ENCODE measurements at places on chromosomes 4 and X.

DNA sequence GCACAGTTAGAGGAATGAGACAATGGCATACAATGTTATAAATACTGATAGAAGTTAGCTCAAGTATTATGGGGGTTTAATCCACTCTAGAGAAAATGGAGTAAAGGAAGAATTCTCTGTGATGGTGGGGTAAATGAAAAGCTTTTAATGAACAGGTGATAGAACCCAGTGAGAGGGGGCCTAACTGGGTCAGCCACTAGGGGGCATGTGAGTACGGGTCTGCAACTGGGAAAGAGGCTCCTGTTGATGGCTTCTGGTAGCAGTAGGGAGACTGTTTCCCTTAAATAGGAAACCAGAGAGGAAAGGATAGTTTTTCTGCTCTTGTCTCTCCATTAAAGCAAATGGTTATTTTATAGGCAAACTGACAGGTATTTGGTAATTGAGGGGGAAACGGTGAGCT is 132.8 kb upstream of the GPR101 start:
- no peak for DNase-seq

GRCh38 chr4:171793723-171794122 is 19.5 kb upstream of the GALNTL6 start:
- DNase-seq = no peak

DNA sequence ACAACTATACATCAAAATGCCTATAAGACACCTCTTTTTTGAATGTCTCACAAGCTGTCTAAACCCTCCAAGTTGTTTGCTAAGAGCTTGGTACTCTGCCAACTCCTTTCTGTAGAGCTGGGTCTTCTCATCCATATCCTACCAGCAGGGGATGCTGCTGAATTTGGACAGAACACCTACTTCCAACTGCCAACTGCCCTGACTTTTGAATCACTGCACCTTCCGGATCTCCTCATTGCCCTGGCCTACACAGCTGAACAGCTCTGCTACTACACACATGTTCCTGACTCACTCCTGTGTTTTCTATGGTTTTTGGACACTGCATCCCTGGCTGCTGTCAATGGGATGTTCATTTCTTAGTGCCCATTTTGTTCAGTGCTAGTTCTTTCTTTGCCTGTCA is 18.7 kb downstream of the FAM184B start:
- DNase-seq = no peak

DNA sequence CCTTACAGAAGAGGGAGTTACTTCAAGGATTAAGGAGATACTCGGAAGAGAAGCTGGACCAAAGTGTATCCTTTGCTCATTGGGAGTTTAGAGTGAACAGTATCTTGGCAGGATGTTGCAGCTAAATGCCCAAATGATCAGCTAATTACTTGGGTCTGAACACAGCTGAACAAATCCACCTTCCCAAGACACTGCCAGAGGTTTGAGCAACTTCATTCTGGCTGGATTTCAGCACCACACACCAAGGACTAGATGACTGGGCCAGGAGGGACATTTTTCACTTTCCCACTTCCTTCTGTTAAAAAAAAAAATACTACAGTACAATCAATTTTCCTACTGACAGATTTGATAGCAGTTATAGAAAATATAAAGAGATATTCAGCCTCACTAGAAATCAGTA is 324.6 kb downstream of the MID1IP1 start:
- DNase-seq = no peak

GRCh38 chr4:81217779-81218178 is 2.8 kb upstream of the PRKG2 start:
- DNase-seq = no peak

DNA sequence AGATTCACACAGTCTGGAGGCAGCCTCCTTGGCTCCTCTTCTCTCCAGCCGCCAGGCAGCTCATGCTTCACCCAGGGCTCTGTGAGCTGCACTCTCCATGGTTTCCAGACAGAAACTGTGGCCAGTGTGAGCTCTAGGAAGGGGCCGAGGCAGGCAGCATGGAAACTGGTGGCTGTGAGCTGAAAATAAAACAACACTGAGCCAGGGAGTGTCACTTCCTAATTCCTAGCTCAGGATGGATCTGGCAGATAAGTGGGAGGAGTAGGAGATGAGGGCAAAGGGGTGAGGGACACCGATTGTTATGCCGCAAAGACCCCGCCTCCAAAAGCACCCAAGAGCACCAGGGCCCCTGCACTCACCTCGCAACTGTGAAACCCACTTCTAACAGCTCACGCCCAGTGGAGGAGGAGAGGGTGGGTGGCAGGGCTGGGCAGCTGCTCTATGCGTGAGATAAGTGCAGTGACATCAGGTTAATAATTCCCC is 69.8 kb downstream of the FHDC1 start:
- no peak for DNase-seq

DNA sequence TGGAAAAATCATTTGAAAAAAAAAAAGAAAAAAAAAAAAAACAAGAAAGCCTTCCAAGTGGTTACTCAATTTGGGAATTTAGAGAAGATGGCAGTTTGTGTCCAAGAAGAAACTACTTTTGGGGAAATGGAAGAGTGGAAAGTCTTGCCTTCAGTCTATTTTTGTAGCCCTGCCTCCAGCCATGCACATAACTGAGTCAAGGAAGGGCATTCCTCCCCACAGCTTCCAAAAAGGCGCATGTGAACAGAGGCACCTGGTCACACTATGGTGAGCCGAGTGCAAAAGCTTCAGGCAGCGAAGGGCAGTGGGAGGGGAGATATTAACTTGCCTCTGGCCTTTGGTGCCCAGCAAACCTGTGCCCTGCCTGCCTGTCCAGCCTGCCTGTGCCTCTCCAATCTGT is 163.7 kb downstream of the SMIM20 start:
- DNase-seq = no peak

- DNase-seq = no peak
These were observed 84.1 kb upstream of the GK2 start for GRCh38 chr4:79492148-79492547.

DNA sequence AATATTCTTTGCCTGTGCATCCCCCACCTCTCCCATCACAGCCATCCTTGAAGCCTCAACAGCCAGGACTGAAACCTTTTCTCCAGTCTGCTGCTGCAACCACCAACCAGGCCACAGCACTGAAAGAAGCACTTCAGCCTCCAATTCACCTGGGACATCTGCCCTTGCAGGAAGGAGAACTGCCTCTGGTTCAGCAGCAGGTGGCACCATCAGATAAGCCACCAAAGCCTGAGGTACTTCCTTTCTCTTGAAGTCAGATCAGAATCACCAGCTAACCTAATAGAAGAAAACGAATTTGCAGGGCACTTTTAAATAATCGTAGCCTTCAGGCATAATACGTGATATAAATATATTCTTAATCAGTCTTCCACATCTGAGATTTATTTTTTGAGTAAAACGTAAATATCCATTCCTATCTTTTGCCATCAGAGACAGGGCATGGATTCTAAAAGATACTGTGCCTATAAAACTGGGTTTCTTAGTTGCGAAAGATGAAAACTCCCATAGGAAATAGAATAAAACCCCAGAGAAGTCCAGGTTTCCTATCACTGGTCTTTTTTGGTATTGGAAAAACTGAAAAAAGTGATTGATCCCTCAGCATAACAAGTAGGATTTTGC is 9.5 kb downstream of the AMBN start:
- peak; percentile 39 for DNase-seq

DNA sequence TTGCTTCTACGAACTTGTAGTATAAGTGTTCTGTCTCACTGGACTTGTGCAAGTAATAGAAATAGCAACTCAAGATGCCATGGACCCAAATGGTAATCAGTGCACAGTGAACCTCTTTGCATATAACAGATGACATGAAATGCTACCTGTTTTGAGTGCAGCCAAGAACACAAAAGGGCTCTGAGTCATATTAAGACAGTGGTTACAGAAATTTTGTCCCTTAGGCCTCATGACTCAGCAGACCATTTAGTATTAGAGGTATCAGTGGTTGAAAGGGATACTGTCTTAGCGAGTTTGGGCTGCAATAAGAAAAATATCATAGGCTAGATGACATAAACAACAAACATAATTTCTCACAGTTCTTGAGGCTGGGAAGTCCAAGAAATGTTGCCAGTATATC is 502.9 kb upstream of the PCDH10 start:
- no peak for DNase-seq

DNA sequence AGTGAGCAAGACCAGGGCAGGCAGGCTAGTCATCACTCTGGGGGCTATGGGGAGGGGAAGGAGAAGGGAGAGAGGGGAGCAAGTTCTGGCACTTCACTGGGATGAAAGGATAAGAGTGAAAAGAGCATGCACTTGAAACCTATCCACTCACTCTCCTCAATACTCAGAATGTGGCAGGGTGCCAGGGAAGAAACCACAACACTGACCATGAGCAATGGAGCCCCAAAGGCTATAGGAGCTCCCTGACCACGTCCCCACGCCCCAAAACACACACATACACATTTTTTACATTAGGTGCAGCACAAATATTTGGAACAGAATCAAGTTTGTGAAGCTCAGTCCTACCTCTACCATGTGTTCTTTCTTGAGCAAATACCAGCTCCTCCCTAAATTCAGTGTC is 132.2 kb downstream of the IDS start:
- no peak for DNase-seq

- no peak for DNase-seq
These were observed 681 bp downstream of the EXOC1 start for GRCh38 chr4:55854129-55854528.

DNA sequence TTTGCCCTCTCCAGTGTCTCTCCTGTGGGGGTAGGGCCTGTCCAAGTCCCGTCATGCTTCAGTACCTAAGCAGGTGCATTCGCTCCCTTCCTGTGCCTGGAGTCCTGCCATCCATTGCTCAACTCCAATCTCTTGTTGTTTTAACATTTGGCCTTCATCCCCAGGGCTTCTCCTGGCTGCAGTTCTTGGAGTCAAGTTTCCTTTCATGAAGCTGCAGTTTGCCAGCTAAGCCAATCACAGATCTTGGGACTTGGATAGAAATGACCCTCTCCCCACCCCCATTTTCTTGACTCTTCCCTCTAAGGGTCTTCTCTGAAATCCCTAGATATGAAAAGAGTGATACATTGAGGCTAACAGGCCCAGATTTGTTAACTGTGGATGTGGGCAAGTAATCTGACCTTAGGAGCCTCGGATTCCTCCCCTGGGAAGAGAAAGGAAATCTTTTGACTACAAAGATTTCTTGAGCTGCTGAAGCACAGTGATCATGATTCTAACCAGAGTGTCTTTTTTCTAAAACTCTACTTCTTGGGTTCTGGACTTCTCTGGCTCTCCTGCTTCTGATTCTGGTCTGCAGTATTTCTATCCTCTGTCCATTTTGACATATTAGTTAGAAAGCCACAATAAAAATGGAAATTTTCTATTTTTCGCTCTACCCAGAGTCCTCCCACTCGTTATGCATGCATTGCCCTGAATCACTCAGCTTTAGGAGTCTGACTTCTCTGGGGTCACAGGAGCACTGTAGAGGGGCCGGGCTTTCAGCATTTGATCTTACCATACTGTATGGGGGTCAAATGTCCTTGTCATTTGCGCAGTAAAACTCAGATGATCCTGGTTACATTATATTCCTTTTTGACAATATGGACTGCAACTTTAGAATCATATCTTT is 61.0 kb downstream of the CHRNA9 start:
- no peak for DNase-seq

DNA sequence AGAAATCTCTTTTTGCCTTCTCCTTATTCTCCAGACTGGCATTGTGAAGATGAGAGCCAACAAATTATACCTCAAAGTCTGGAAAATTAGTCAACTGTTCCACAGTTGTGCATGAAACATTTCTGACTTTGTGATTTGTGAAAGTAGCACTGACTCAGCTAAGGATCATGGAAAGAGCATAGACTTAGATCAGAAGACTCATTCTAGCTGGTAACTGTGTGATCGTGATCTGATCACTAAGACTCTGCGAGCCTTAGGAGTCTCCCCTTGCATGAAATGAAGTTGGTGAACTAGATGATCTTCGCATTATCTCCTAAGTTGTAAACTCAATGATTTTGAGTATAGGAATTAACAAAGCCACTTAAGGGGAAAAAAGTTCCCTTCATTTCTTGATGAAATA is 668.1 kb downstream of the RPA4 start:
- no peak for DNase-seq

DNA sequence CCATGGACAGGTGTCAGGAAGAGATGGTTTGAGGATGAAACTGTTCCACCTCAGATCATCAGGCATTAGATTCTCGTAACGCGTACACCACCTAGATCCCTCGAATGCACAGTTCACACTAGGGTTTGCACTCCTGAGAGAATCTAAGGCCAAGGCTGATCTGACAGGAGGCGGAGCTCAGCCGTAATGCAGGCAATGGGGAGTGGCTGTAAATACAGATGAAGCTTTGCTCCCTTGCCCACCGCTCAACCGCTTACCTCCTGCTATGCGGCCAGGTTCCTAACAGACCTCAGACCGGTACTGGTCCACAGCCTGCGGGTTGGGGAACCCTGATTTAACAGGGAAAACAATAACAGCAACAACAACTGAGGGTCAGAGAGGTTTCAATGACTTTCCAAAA is 2.0 kb upstream of the TEC start:
- DNase-seq = no peak

DNA sequence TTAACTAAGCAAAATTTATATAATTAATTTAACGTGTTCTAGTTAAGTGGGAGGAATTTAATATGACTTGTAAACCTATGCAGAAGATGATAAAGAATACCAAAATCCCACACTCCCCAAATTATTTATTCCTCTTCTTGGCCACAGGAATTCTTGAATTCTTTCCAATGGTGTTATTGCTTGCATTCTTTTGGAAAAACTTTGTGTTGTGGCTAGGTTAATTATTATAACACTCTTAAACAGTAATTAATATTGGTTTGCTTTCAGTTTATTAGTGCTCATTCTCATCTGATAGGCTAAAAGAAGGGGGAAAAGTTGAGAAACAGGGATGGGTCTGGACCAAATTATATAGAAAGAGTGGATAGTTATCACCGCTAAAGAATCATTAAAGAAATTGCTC is 141.5 kb upstream of the PABPC4L start:
- no peak for DNase-seq

- DNase-seq = no peak
These were observed 16.8 kb downstream of the ARHGEF38 start for GRCh38 chr4:105569057-105569865.

- DNase-seq = no peak
These were observed 567.3 kb upstream of the ACTRT1 start for GRCh38 chrX:128619490-128619889.

DNA sequence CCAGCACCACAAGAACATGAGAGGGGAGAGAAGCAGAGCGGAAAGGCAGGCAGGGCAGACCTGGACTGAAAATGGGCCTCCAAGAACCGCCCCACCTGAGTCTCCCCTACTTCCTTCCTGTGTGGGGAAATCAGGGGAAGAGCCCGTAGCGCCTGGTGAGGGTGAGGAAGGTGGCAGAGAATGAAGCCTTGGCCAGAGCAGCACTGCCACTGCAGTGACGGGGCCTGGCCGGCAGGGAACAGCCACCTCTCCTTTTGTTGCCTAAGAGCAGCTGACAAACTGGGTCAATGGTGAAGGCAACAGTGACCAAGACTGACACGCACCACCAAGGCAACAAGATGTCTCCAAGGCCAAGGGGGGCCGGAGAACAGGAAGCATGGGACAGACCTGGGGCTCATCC is 58.4 kb upstream of the CBR4 start:
- no peak for DNase-seq
